Activated effector memory CD4-positive, alpha-beta T cell treated with Interleukin-2 at 50 U/mL for 16 hours (primary cell): ENCODE measurements at places on chromosomes 12 and 14.
A peak's percentile ranks its signal among the peaks of the same experiment; 100 is the strongest.

- no peak for DNase-seq
Measured at GRCh38 chr14:20412411-20412810, 890 bp downstream of the TEP1 start.

GRCh38 chr14:39628087-39628486 lies 195.9 kb upstream of the FBXO33 start:
- DNase-seq = no peak

DNA sequence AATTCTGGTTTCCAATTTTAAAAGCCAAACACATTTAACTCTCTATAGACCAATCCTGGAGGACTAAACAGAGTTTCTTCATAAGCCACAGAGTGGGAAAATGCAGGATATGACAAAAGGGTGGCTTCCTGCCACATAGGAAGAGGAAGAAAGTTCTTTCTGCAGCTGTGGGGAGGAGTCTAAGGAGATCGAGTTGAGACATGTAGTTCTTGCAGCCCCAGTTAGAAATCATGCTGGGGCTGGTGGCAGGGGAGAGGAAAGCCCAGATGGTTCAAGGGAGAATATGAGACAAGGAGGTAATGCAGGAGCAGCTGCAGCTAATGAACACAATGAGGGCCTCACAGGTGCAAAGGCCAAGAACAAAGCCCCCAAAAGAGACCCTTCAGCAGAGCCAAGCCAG lies 85.0 kb upstream of the ARID2 start:
- no peak for DNase-seq

DNA sequence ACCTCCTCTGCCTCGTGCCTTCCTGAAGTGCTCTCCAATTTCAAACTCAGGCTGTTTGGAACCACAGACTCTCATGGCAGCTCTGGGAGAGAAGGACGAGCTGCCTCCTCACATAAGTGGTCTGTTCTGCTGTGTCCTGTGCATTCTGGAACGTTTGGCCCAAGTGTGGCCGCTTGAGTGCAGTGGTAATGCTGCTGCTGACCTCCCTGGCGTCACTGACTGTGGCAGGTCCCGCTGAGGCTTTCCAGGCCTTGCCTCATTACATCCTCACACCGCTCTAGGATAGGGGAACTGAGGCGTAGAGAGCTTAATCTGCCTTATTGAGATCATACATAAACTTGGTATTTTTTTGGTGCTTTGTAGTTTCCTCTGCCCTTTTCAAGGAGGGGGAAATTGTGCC lies 14.2 kb downstream of the CCDC92 start:
- no peak for DNase-seq

DNA sequence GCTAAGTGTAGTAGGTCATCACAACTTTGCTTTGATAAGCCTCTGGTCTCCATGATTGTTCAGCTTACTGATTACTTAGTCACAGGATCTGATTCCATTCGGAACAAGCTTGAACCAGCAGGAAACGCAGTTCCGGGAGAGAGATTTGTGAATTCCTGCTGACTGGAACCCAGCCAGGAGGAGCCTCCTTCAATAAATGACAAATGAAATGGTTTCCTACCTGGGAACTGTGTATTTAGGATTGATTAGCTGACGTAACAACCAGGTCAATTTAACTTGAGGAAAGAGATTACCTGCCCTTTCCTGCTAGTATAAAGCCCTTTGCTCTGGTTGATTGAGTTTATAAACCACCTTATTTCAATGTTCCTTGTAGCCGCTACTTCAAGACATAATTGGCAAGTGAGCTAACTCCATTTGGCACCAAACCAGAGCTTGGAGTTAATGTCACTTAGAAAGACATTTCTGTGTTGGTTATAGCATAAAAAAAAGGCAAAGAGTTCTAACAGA lies 35.1 kb upstream of the KCNH3 start:
- DNase-seq = no peak

DNA sequence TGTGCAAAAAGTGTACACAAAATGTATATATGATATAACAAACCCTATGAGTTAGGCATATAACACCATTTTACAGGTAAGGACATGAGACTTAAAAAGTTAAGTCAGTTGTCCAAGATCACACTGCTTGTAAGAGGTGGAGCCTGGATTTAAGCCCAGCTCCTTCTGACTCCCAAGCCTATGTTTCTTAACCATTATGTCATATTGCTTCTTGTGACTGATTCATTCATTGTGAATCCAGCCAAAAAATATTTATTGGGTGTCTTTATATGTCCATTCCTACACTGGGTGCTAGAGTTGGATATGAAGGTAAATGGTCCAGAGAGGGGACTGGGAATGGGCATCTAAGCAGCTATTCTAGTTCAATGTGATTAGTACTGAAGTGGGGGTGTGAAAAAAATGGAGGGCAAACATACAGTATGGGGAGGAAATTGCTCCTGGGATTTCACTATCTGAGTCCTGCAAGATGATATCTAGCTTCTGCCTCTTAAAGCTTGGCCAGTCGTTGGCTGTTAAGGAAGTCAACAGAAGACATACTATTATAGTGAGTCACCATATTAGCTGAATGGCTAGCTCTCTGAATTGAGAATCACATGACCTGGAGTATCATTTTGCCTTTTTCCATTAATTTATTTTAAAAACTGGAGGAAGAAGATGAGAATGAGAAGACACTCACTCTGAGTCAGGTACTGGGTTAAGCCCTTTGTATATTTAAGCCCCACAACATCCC lies 28.8 kb downstream of the PAX9 start:
- no peak for DNase-seq

- peak; percentile 65 for DNase-seq
Measured at GRCh38 chr14:49893309-49894213, 679 bp downstream of the ARF6 start.

- DNase-seq = peak; percentile 27
Measured at GRCh38 chr12:113208041-113208934, 13.0 kb upstream of the TPCN1 start.

DNA sequence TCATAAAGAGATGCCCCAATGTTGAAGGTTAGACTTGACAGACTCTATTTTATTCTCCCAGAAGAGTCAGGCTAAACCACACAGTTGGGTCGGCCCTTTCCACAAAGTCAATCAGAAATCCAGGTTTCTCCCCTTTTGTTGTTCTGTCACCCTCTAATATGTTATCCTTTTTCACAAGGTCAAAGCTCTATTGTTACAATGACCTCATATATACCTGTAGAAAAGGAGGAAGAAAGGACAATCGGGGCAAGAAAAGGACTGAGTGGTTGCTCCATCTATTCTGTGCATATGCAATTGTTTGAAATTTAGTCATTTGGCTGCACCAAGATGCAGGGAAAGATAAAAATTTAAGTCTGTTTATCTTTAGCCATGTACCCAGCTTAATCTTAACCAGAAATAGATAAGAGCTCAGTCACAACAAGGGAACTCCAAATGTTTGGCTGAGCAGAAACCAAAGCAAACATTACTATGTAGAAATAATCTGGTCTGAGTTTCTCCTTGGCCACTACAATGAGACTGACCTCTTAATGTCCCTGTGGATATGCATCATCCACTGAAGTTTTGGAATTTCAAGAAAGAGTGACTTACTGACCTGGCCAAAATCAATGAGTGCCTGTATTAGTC lies 503.7 kb downstream of the GALC start:
- no peak for DNase-seq

DNA sequence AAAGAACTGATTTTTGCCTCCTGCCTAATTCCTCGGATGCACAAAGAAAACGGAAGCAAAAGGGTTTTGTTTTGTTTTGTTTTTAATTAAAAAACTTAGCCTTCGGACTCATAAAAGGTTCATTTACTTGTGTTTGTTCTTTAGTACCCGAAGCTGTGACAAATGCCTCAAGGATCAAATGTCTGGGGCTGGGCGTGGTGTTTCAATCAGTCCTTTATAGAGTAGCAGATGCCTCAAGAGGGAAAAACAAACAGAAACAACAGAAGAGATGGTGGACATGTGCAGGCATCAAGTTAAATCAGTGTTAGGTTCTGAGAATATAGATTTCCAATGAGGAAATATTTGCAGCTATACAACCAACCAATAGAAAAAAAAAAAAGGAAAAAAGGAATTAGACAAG lies 1.6 kb upstream of the WIF1 start:
- DNase-seq = no peak

DNA sequence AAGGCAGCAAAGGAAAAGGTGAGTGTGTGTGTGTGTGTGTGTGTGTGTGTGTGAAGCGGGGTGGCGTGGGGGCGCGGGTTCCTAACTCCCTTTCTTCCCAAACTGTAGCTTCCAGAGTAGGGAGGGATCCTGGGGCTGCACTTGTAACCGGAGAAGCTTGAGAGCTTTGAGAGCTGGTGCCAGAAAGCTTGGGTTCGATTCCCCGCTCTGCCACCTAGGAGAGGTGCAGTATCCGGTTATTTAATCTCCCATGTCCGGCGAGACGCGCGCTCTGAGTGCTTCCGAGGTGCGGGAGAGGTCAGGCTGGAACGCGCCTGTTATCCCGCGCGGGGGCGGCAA lies 7.2 kb upstream of the RACGAP1 start:
- DNase-seq = no peak

- no peak for DNase-seq
Measured at GRCh38 chr12:69655616-69656340, 43.3 kb downstream of the BEST3 start.

GRCh38 chr12:28517101-28517500 lies 326.8 kb downstream of the CCDC91 start:
- DNase-seq = no peak

- no peak for DNase-seq
Measured at GRCh38 chr14:103504991-103505565, 17.6 kb downstream of the CKB start.

GRCh38 chr12:31326736-31327659 lies 1.0 kb upstream of the SINHCAF start:
- DNase-seq = no peak

- DNase-seq = no peak
Measured at GRCh38 chr14:78970677-78971076, 800.5 kb downstream of the NRXN3 start.

- DNase-seq = no peak
Measured at GRCh38 chr12:47686645-47687240, 19.1 kb downstream of the RPAP3 start.

GRCh38 chr12:114823724-114824123 lies 139.7 kb upstream of the TBX3 start:
- no peak for DNase-seq

DNA sequence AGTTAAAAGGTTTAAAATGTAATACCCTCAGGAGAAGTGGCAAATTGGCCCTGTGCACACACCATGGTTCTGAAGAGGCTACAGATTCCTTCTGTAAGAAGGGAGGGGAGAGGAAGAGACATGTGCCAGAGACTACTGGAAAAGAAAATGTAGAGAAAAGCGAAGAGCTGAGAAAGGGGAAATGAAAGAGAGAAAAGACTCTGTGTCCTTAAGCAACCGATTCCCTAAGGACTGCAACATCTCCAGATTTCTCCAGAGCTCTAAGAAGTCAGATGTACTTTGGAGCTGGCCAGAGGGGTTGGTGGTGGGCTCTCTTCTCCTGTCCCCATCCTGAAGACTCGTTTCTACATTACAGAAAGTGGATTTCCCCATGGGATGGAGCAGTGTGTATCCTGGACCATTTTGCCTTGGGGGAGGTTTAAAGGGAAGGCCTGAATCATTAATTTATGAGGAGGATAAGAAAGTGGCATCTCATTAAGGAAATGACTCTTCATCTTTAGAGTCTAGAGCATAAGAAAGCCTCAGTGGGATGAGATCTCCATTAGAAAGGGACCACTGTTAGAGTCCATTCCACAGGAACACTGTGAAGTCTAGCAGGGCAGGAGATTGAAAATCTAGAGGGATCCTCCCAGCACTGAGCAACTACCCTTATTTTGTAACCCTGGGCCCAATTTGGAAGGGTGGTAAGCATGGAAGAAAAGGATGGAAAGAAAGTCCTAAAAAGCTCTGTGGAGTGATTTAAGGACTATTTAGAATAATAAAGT lies 45.5 kb upstream of the FUT8 start:
- no peak for DNase-seq

- DNase-seq = no peak
Measured at GRCh38 chr14:34930591-34931091, 52.2 kb upstream of the SRP54 start.

GRCh38 chr14:60153991-60154390 lies 11.2 kb downstream of the DHRS7 start:
- DNase-seq = no peak

GRCh38 chr12:59151243-59151642 lies 230.9 kb upstream of the LRIG3 start:
- no peak for DNase-seq

GRCh38 chr12:130223767-130224244 lies 61.5 kb downstream of the FZD10 start:
- no peak for DNase-seq

- DNase-seq = no peak
Measured at GRCh38 chr12:2963154-2963759, 4.1 kb downstream of the TEAD4 start.

- no peak for DNase-seq
Measured at GRCh38 chr14:59772233-59772632, 98.3 kb downstream of the RTN1 start.

DNA sequence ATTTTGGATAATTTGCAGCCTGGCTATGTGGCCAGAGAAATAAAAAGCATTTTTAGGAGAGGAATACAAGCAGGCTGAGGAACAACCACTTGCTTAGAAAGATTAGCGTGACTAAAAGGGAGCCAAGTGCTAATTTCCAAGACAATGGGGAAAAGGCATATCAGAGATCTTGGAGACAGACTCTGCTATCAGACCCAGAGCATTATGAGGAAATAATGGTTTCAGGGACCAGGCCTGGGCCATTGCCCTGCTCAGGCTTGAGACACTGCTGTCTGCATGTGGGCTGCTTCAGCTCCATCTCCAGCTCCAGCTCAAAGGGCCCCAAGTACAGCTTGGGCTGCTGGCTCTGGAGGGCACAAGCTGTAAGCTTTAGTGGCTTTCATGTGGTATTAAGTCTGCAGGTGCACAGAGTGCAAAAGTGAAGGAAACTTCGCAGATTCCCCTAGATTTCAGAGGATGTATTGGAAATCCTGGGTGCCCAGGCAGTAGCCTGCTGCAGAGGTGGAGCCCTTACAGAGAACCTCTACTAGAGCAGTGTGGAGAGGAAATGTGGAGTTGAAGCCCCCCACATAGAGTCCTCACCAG lies 449.2 kb downstream of the ZFP36L1 start:
- DNase-seq = no peak

DNA sequence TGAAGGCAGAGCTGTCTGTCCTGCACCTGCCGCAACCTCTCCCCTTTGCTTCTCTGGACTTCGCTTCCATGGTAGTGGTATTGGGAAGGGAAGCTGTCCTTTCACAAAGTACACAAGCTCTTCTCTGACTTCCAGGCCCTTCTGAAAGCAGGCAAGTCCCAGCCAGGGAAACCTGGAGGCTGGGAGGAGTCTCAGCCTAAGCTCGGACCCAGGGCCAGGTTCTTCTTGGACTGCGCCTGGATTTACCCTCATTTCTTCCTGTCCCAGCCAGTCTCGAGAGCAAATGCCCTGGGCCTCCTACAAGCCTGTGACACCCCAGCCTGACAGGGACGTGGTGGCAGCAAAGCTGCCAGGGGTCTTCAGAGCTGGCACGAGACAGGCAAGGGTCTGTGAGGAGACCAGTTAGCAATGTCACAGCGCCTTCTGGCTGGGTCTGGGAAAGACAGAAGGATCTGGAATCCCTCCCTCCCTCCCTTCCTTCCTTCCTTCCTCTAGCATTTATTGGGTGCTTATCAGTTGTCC lies 22.4 kb downstream of the ISCA2 start:
- no peak for DNase-seq
